CD4-positive, alpha-beta T cell treated with Interferon gamma for 1 hour (primary cell): ENCODE measurements at places on chromosomes 7 and 10.

DNA sequence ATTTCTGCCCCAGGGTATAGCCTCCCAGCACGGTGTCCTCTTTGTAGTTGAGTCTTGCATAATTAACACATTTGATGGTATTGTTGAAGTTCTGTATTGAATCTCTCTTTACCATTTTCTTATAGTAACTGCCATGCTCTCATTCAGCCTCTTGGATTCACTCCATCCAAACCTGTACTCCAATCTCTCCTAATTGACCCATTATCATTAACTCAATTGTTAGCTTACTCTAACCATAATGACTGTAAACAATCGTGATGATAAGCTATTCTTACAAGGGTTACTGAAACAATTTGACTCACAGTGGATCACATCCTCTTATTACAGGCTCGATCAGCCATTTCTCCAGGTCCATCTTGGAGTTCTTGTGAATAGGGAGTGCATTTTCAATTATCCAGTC, 191.9 kb upstream of the AGK start:
- DNase-seq = no peak

- DNase-seq = no peak
Observed at GRCh38 chr10:132607491-132607890, 69.9 kb downstream of the INPP5A start.

DNA sequence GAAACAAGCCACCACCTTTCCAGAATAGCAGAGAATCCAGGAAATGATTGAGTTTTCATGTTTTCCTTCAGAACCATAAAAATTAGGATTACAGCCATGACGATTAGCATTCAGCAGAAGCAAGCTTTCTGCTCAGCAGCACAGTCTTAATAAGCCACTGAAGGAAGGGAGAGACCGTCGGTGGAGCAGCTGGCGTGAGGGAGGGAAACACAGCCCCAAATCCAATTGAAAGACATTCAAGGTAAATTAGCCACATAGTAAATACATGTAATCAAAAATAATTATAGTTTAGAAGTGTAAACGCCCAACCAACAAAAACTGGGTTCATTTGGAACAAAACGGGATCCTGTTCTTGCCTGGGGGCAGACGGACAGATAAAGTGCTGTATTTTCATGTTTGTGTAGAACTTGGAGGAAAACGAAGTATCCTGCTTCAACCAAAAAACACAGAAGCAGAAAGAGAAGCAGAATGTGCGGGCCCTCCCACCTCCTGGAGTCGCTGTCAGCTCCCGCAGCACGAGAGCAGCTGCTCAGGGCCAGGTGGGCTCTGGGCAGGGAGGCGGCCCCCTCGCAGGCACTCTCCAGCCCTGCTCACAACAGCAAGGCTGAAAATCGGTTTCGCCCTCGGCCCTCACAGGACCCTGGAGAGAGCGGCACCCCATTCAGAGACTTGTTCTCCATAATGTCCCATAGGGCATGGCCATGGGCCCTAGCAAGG, 84.9 kb downstream of the TCERG1L start:
- no peak for DNase-seq

- DNase-seq = no peak
Observed at GRCh38 chr10:5905854-5906507, 15.9 kb downstream of the FBH1 start.

GRCh38 chr7:156988343-156989185, 21.9 kb downstream of the MNX1 start:
- DNase-seq = no peak

- no peak for DNase-seq
Observed at GRCh38 chr10:131726076-131726880, 174.5 kb upstream of the PPP2R2D start.

DNA sequence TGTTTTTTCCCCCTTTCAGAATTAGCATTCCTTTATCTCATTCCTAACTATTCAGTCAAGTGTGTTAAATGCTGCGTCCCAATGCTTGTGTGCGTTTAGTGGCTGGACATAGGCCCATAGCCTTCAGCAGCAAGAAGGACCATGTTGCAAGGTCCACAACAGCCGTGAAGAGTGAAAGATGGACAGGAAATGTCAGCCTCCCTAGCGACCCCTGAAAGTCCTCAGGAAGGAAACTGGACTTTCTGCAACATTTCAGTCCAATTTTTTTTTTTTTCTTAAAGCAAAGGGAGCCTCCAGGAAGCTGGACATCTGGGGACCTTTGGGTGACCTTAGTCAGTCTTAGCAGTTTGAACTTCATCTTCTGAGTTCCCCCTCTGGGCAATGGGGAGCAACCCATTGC, 550.7 kb upstream of the MGMT start:
- no peak for DNase-seq

- DNase-seq = no peak
Observed at GRCh38 chr10:75303045-75303777, 67.5 kb upstream of the COMTD1 start.

DNA sequence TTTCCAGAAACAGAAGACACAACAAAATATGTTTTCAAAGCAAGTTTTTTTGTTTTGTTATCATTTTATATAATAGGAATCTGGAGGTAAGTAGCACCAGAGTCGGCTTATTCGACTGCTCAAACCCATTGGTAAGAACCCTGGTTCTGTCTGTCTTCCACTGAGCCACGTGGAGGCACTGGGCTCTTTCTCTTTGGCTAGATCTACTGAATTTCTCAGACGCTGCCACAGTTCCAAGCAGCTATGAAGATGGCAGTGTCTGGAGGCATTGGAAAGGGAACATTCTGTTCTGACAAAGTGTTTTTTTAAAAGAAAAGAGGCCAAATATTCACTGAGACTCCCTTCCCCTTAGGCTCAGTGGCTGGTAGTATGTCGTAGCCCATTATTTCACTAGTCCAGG, 338.8 kb downstream of the NRG3 start:
- no peak for DNase-seq

- DNase-seq = no peak
Observed at GRCh38 chr10:29804025-29804852, 169.5 kb upstream of the SVIL start.

DNA sequence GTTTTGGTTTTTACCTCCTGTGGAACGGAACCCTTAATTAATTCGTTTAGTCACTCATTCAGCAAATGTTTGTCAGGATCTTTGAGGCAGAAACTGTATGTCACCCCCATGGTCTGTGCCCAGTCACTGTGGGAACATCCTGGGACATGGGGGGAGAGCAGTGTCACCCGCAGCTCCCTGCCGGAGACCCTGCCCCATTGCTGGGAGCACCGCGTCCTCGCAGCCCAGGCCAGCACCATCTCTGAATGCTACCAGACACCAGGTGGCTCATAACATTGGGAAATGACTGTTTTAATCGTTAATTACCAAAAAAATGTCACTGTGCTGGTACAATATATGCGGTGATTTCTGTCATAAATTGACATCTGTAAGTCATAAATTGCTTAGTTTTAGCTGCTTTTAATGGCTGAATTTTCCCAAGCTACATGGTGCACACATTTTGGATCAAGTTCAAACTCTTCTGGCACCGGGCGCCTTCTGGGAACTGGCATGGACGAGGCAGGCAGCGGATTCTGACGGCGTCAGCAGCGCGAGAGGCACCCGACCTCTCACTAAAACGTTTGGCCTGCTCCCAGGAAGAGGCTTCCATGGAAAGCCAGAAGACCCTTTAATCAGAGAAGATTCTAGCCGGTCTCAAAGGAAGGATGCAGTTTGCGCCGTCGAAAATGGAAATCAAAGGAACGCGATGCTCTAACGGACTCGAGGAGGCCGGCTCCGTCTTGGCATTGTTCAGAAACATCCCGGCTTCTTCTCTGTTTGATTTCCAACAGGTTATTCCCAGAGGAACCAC, 184.2 kb downstream of the ADARB2 start:
- DNase-seq = no peak

DNA sequence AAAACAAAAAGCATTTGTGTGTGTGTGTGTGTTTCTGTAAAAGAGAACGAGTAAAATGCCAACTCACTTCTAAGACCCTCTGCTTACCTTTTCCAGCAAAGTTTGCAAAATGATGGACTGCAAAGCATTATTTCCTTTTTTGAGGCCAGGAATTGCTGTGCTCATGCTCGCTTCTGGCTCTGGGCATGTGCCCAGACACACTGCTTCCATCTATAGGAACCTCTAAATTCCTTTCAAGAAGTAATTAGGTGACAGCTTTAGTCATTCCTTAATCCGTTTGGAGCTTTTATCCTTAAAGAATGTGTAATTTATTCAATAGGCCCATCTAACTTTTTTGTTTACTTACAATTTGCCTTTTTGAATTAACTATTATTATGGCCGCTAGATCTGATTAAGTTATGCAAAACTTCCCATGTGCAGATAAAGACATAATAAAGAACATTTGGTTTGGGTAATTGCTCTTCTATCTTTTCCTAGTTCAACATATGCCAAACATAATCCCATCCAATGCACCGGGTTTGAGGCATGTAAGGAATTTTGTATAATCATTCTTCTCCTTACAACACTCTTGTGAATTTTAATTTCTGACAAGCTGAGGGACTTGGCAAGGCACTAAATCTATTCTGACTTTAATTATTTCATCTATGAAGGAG, 34.7 kb downstream of the A1CF start:
- DNase-seq = no peak

- DNase-seq = no peak
Observed at GRCh38 chr7:4277936-4278335, 404.2 kb upstream of the FOXK1 start.

GRCh38 chr7:108528183-108528712, 2.3 kb upstream of the PNPLA8 start:
- no peak for DNase-seq

DNA sequence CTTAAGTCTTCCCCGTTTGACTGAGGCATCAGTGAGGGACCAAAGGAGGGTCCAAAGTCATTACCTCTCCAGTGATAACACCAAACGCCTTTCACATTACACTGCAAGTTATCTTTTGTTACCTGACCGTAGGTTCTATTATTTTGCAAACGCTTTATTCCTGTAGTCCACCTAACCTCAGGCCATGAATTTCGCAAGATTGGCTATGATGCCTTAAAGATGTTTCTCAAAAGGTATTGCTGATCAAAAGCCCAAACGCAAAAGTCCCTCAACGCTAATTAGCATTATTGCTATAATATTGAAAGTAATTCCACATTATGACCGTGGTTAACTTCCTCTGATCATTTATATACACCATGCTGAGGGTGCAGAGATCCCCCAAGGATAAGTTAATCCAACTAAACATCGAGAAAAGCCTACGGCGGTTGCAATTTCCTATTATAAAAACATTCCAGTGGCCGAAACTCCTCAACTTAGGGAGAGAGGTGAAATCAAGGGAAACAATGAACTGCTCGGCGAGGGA, 649 bp downstream of the DNA2 start:
- DNase-seq = no peak

GRCh38 chr10:42985436-42986316, 91.2 kb upstream of the RET start:
- DNase-seq = no peak

DNA sequence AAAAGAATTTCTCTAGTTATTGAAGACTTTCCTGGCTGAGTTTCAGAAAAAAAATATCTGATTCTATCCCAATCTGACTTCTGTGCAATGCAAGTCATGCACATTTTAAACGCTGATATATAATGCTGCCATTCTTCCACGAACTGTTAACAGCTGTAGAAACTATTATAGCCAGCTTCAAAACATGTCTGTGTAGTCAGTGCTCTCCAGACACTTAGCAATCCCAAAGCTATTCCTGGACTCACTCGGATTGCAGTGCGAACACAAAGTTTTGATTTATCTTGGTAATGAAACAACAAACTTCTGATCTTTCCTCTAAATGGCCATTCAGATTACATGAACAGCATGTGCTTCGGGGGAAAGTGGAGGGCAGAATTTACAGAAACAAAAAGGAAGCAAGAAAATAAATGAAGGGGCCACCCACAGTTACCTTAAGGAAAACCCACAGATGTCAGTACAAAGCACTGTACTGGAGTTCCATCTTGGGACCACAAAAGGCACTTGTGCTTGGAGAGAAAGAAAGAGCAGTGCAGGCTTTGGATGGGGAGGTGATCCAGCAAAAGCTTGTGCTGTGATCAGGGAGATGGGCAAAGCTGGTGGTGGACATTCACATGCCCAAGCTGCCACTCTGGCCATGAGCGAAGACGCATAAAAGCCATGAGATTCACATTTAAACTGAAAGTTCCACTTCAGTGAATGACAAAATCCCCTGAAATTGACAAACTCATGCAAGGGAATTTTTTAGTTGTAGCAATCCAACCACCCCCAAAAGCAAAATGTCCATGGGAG, 32.1 kb upstream of the ADO start:
- DNase-seq = no peak

DNA sequence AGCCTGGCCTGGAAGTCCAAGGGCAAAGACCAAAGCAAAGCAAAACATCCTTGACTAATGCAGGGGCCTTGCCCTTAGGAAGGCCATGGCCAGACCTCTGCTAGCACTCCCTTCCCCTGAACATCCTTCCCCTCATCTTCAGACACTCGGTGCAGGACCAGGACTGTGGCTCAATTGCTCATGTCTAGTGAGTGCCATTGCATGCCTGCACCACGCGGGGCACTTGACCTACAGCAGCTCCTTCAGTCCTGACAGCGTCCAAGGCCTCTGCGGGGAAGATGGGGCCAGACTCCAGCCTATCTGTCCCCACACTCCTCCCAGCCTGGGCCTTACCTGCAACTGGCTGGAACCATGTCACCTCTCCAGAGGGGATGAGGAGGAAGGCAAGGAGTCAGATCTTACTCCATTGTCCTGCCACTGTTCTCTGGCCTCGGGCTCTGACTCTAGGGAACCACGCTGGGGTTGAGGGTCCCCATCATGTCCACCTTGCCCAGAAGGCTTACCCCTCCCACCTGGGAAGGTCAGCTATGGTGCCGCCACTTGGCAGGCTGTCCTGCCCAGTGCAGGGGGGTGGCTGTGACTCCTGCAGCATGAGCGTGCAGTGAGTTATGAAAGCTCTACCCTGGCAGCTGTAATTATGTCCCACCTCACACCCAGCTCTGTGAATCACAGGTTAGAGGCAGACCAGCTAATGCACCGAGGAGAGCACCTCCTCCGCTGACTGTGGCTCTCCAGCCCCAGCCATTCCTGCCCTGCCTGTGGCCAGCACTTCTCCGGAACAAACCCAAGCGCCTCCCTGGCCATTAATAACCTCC, 16.1 kb downstream of the DRGX start:
- no peak for DNase-seq

GRCh38 chr7:120867932-120868331, 10.0 kb upstream of the TSPAN12 start:
- DNase-seq = no peak

DNA sequence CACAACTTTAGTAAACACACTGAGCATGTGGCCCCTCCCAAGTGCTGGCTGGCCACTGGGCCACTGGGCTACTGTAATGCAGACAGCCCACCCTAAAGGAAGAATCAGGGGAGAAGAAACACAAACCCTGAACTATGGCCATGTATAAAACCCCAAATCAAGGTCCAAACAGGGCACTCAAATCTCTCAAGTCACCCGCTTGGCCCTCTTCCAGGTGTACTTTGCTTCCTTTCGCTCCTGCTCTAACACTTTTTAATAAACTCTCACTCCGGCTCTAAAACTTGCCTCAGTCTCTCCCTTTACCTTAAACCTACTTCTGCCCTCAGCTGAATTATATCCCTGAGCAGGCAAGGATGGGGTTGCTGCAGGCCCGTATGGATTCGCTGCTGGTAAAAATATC, 72.6 kb downstream of the TPK1 start:
- DNase-seq = no peak

GRCh38 chr7:34662058-34662708, 4.2 kb downstream of the NPSR1 start:
- no peak for DNase-seq
